NCI-H1092 treated with DMSO at 0.1 percent for 48 hours (cell line): ENCODE measurements at places on chromosomes 5 and 9.
A peak's percentile ranks its signal among the peaks of the same experiment; 100 is the strongest.

- peak; percentile 91 for DNase-seq
These were observed 197.0 kb downstream of the TAF11L14 start for GRCh38 chr5:17831279-17831678.

GRCh38 chr5:126394211-126394788, 28.9 kb upstream of the GRAMD2B start:
- DNase-seq, result no peak

- DNase-seq, result no peak
These were observed 551.8 kb downstream of the CETN3 start for GRCh38 chr5:89857790-89858189.

- DNase-seq, result no peak
These were observed 35.3 kb upstream of the SMIM23 start for GRCh38 chr5:171750311-171750788.

DNA sequence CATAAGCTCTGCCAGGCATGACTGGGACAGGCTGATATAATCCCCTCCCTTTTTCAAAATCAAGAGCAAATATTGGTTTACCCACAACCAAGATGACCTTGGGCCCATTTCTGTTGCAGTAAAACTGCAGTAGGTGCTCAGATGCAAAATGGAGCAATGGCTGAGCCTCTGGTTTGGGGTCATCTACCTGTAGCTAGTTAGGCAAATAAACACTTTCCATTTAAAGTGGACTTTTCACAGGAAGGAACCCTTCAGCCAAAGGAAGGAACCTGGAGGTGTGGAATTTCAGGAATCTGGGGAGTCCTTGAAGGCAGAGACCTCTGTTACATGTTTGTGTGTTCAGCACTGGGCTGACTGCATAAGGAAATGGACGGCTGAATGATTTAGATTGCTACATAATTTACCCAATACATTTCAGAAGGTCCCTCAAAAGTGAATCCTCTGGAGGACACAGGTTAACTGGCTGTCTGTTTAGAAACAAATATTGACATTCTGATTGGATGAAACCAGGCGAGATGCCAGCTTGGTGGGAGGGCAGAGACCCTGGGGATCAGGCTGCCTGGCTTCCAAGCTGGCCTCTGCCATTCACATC, 170.1 kb upstream of the ZNF618 start:
- no peak for DNase-seq

GRCh38 chr5:133229931-133230664, 178.3 kb downstream of the HSPA4 start:
- DNase-seq, result no peak

- peak; percentile 43 for DNase-seq
These were observed 13.6 kb downstream of the AHRR start for GRCh38 chr5:334903-335739.

DNA sequence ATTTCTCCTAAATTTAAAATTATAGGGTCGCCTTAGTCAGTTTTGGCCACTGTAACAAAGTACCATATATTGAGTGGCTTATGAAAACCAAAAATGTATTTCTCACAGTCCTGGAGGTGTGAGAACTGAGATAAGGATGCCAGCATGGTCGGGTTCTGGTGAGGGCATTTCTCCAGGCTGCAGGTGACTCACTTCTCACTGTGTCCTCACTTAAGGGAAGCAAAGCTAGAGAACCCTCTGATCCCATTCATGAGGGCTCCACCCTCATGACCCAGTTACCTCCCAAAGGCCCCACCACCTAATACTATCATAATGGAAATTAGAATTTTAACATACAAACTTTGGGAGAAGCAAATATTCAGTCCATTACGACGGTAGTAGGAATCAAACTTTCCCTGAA, 75.1 kb upstream of the FBN2 start:
- DNase-seq, result no peak

GRCh38 chr9:23307731-23308513, 518.1 kb downstream of the ELAVL2 start:
- DNase-seq, result no peak

- peak; percentile 24 for DNase-seq
These were observed 66.7 kb upstream of the PCA3 start for GRCh38 chr9:76697554-76697953.

DNA sequence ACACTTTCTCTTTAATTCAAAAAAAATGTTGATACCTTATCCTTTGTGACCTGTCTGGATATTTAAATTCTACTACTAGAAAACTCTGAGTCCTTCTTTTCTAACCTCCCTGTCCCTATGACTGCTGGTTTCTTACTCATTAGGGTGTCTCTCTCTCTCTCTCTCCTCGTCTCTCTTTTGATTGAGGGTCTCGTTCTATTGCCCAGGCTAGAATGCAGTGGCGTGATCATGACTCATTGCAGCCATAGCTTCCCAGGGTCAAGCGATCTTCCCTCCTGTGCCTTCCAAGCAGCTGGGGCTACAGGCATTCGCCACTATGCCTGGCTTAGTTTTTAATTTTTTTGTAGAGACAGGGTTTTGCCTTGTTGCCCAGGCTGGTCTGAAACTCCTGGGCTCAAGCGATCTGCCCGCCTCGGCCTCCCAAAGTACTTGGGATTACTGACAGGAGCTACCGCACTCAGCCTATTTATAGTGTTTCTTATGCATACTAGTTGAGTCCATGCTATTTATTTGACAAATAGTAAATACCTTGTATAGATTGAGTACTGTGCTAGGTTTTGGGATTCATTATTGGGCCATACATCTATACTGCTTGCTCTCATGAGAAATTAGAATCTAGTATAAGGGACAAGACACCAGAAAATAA, 61.9 kb downstream of the NSD1 start:
- no peak for DNase-seq

DNA sequence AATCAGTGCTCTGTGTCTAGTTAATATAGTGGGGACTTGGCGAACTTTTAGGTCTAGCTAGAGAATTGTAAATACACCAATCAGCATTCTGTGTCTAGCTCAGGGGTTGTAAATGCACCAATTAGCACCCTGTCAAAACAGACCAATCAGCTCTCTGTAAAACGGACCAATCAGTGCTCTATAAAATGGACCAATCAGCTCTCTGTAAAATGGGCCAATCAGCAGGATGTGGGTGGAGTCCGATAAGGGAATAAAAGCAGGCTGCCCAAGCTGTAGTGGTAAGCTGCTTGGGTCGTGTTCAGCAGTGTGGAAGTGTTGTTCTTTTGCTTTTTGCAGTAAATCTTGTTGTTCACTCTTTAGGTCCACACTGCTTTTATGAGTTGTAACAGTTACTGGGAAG, 3.6 kb upstream of the OTULINL start:
- no peak for DNase-seq

- DNase-seq, result no peak
These were observed 130.3 kb upstream of the CNTLN start for GRCh38 chr9:17004500-17004899.

DNA sequence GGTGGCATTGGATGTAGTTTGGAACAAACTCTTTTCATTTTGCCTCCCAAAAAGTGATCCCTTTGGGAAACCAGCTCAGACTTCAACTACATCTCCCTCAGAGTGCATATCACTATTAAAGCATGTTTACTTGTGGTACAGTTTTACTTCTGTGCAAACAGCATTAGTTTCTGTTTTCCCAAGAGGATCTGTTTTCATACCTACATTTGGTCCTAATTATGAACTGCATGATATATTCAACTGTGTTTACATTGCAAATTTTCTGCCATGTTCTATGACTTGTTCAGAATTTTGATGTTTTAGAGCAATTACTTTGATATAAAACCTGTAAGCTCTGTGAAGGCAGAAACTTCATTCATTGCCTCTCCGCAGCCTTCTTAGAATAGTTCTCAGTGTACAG, 681.5 kb upstream of the ACO1 start:
- DNase-seq, result no peak

DNA sequence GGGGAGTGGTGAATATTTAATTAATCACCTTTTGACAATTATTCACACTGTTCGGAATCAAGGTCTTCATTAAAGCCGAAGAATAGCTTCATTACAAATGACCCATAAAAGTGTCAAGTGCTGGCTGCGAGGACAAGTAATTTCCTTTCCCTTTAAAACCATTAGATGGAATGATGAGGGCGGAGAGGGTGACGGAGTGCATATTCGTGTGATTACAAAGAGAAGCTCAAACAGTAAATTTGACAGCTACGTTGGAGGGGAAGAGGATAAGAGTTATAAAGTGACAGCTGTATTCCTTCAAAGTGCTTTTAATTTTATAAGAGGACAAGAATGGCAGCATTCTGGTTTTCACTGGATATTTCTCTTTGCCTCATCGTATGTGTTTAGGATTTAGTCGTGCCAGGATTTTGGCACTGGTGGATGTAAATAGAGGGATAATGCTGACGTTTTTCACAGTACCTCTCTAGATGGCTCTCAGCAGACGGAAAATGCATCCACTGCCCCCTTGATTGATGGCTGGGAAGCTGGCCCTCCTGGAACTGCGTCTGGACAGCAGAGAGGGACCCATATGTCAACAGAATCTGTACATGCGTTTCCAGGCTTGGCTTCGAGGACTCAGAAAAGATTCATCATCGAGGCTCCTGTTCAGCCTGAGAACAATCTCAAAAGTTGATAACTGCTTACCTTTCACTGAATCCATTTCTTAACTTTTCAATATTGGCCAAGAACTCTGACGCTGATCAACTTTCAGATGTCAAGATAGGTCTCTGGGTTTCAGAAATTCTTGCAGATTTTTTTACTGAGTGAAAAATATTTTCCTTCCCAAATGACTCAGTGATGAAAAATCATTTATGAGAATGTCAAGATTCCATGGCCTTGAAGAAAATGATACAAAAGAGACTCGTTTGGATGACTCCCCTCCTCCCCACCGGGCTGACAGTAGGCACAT, 50.4 kb upstream of the IRX2 start:
- DNase-seq, result peak; percentile 32

DNA sequence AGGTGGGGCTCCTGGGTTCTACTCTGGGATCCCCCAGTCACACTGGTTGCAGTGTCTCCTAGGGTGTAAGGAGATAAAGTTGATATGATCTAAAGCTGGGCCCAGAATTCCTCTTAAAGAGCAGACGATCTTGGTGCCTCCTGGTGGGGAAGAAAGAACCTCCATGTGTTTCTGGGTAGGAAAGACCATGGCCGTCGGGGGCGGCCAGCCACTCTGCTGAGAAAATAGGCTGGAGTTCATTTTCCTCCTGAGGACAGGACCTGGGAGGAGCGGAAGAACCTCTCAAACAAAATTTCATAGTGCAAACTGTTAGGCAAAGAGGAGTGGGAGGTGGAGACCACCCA, 163.8 kb upstream of the TBC1D2 start:
- no peak for DNase-seq

GRCh38 chr5:62685221-62685620, 106.6 kb downstream of the LRRC70 start:
- no peak for DNase-seq

DNA sequence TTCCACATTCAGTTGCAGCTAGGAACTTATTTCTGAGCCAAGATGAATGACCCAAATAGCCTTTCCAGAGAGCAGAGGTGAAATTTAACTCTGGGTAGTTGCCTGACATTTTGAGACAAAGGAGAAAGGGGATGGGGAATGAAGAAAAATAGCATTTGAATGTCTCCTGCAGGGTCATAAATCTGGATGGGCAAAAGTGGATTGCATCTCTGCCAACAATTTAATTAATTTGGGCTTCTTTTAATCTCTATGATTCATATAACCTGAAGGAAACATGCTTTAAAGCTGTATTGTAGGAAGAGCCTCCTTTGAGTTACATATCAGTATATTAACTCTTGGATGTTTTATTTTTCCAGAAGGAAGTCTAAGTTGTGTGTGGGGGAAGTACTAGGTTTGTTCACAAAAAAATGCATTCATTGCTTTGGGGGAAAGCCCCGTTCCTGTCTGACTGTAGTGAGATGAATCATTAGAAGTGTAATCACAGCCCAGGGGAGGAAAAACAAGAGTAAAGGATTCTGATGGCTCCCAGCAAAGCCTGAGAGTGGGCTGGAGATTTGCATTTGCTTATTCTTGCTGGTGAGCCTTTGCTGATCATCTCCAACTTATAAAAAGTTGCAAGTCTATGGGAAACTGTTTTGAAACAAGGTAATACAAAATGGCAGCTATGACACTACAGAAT, 133.0 kb upstream of the IQGAP2 start:
- DNase-seq, result no peak

GRCh38 chr9:87529671-87530070, 32.0 kb downstream of the DAPK1 start:
- no peak for DNase-seq

DNA sequence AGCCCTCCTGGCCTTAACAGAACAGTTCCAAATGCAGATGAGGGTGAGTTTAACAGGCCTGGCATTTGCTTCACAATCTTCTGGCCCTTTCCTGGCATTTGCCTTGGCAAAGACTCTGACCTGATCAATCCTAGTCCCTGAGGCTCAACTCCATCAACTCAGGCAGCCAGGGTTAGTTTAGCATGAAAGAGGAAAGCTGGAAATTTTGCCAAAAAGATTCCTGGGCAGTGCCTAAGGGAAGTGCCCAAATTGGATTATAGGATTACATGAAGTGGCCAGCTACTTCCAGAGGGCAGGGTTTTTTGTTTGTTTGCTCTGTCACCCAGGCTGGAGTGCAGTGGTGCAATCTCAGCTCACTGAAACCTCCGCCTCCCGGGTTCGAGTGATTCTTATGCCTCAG, 36.8 kb downstream of the PCDHAC2 start:
- no peak for DNase-seq

GRCh38 chr9:9621355-9621940, 991.4 kb downstream of the PTPRD start:
- no peak for DNase-seq

DNA sequence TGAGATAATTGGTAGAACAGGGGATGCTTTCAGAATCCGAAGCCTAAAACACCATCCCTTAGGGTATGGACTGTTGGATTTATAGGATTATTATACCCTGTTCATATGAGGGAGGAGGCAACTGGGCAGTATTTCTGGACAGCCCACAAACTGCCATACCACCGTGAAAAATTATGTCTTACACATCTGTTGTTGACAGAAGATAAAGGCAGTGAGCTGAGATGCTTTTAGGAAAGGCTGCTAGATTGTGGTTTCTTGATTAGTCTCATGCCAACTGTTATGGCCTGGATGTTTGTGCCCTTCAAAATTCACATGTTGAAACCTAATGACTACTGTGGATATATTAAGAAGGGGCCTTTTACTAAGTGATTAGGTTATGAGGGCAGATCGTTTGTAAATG, 83.7 kb upstream of the DHFR start:
- DNase-seq, result no peak

- DNase-seq, result no peak
These were observed 160.9 kb upstream of the POU5F2 start for GRCh38 chr5:93902288-93902687.

- DNase-seq, result no peak
These were observed 41.9 kb upstream of the SPATA31C2 start for GRCh38 chr9:88180081-88180765.

- no peak for DNase-seq
These were observed 416.4 kb downstream of the CSNK1G3 start for GRCh38 chr5:123928401-123928800.
